Osteoblast (primary cell): ENCODE measurements at places on chromosomes 2 and 18.

DNA sequence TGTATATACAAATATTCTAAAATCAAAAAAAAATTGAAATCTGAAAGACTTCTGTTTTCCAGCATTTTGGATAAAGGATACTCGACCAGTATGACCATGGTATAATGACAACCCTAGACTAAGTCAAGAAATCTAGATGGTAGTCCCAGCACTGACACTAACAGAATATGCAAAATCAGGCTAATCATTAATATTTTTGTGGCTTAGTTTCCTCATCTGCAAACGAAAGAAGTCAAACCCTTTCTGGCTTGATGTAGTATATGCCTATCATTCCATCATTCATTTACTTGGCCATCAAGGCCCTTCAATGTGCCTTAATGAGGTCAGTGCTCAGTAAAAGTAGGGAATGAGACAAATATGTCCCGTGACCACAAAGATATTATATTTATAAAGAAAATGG, 83.5 kb downstream of the NCKAP5 start:
- DNase-seq, result no peak

GRCh38 chr2:105934467-105934866, 189.8 kb downstream of the NCK2 start:
- DNase-seq, result no peak

- DNase-seq, result no peak
These were observed 54.0 kb upstream of the SPP2 start for GRCh38 chr2:233996461-233996860.

GRCh38 chr2:217058791-217059755, 199.2 kb upstream of the TNP1 start:
- DNase-seq, result no peak

- no peak for DNase-seq
These were observed 414.5 kb upstream of the GYPC start for GRCh38 chr2:126241411-126241810.

DNA sequence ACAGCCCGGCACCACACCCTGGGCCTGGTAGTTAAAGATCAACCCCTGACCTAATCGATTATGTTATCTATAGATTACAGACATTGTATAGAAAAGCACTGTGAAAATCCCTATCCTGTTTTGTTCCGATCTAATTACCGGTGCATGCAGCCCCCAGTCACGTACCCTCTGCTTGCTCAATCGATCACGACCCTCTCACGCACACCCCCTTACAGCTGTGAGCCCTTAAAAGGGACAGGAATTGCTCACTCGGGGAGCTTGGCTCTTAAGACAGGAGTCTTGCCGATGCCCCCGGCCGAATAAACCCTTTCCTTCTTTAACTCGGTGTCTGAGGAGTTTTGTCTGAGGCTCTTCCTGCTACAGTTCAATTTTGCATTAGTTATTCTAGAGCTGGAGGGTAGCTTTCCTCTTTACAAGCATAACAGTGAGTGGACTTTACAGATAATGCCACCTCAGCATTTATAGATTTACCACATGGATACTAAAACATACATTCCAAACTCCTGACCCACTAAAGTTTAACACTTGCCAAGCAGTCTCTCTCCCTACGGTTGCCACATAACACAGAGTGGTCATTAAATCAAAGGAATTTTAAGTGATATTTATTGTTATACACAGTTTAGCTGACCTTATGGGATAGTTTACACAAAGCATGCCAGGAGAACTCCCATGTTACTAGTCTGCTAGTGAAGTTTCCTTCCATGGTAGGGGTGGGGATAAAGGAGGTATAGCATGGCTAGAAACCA, 101.0 kb downstream of the EVA1A start:
- DNase-seq, result peak; percentile 36

- DNase-seq, result no peak
These were observed 1.8 kb upstream of the IAH1 start for GRCh38 chr2:9472511-9472910.

- DNase-seq, result no peak
These were observed 64.5 kb downstream of the ANKRD44 start for GRCh38 chr2:197245829-197246804.

DNA sequence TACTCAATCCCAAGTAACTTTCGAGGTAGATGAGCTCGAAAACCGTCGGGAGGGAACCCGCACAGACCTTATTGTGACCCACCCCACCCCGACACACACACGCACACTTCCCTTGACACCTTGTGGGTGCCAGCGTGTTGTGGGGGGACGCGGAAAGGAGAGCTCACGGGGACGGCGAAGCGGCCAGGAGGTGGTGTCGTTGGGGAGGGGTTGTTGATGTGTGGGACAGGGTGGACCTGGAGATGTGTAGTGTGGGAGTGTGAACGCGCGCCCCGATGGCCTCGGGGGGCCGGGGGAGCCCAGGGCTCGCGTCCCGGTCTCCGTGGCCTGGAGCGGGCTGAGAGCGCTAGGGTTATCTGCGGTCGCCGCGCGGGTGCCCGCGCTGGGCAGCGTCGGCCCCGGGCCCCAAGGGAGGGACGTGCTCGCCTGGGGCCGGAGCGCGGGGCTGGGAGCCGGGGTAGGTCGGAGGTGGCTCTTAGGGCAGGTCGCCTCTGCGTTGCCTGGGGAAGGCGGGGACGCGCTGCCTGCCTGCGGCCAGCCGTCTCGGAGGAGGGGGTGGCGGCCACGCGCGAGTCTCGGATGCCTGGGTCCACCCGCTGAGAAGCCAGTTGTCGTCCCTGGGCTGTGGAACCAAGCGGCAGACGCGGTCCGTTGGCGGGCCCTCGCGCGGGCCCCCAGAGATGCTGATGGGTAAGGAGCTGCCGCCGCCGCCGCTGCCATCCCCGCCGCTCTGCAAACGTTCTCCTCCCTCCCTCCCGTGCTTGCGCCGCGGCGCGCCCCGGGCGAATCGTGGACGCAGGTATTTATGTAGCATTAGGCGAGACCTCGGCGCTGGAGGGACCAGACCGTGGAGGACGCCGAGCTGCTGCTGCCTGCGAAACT, 1.6 kb downstream of the KLHL29 start:
- DNase-seq, result peak; percentile 95

DNA sequence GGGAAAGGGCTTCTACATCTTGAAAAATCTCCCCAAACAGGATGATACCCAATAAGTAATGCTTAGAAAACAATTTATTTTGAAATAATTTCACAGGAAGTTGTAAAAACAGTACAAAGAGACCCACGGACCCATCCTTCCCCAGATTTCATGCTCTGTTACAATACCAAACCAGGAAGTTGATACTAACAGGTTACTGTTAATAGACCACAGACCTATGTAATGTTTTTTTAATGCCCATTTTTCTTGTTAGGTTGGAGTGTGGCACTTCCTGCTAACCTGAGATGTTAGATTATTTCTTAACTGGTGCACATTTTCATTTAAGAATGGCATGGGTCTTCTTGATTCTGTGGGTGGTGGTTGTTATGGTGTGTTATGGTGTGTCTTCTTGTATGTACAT, 21.4 kb upstream of the MGAT5 start:
- DNase-seq, result no peak

GRCh38 chr2:128169933-128170709, 79.1 kb downstream of the UGGT1 start:
- DNase-seq, result no peak

DNA sequence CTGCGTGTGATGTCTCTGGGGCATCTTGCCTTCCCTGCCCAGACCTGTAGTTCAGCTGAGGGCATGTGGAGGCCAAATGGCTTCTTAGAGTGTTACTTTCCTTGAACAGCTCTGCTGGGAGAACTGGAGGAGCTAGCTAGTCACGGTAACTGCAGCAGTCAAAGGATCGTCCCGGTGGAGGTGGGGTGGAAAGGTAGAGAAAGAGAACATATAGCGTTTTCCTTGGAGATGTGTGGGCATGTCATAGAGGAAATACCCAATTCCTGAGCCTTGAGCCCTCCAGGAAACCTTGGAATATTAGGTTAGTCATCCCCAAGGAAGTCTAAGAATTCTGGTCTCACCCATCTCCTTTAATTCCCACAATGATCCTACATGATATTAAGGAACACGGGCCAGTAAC, 33.5 kb upstream of the IL37 start:
- no peak for DNase-seq

DNA sequence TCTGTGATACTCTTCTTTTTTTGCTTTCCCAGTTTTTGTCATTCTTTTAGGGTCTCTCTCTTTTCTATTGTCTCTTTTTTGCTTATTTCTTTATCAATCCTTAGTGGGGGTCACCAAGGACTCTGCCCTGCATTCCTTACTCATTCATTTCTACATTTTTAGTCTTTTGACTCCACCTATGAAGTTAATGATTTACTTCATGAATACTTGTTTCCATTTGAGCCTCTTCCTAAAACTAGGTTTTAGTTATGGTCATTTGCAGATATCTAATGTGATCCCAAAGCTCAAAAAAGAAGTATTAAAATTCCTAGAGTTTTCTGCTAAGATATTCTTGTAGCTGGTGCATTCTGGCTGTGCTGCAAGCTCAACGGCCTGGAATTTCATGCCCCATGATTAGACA, 149.3 kb upstream of the AQP4 start:
- no peak for DNase-seq

DNA sequence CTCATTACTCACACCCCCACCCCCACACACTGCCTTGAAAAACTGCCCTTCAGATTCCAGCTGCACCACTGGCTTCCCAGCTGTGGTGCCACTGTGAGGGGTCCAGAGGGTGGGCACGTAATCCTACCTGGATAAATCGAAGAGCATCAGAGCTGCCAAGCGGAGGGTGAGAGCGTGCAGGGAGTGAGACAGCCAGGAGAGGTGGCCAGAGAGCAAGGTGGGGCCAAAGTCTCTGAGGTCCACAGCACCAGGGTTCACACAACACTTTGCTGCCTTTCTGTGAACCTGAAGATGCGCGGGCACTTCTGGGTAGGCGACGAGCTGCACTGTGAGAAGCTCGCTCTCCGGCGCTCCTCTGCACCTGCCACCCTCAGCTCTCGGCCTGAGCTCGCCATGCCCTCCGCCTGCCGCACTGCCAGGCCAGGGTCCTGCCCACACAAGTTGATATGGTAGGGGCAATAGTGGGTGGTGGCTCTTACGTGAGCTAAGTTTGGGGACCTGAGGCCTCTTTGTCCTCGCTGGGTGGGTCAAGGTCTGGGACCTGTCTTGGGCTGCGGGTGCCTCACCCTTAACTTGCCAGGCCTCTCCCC, 83.9 kb downstream of the MARCO start:
- no peak for DNase-seq

- DNase-seq, result no peak
These were observed 9.7 kb upstream of the STRN start for GRCh38 chr2:36976065-36976464.

DNA sequence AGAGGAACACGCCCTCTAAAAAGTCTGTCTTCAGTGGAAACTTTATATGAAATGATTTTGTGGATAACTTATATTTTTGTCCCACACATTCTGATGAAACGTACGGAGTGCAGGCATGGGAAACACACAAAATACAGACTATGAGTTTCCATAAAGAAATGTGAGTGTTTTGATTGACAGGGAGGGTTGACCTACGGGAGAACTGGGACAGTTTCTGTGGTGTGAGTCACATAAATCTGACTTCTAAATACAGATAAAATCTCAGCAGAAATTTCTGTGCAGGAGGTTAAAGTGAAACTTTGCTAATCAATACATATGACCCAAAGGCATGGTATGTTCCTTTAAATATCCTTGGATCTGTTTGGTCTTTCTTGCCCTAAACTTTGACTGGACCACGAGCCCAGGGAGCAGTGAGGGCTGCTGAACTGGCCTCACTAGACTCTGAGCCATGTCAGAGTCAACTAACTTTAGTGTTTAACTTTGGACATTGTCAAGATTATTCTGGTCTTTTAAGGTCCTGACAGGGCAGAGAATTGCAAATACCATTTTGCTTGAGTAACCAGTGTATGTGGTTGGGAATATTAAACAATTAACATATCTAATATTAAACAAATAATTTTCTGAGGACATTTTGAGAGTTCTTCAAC, 206.9 kb upstream of the LYPD1 start:
- DNase-seq, result no peak

DNA sequence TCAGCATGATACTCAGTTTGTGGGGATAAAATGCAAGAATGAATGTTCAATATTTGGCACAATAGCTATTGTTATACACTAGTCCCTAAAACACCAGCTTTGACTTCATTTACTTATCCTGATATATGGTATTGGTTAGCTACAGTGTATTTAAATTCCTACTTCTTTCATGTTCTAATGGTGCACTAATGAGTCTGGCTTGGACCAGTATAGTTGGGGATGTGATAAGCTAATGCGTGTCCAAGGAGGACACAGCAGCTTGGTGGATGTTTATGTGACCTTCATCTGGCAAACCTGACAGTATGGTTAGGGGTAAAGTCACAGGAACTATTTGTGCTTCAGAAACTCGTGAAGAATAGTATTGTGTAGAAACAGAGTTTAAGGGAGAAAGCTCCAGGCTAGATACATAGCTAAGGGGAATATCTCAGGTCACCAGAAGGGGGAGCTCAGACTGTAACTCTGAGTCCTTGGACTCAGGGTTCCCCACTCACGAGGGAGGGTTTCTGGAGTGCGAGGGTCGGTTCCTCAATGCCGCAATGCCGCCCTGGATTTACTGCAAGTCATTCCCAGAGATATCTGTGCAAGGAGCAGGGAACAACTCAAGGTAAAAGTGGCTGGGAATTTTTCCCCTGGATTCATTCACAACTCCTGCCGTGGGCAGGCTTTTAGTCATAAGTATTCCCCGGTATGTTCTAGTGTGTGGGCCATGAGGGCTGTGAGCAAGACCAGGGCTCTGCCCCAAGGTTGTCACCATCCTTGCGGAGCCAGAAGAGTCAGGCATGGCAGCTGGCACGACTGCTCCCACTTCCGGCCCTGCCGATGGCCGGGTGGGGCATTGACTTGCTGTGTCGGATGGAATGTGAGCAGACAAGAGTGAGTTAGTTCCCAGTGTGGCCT, 14.5 kb downstream of the IL1R2 start:
- peak; percentile 87 for DNase-seq

GRCh38 chr2:101718993-101719571, 21.6 kb downstream of the MAP4K4 start:
- peak; percentile 68 for DNase-seq

GRCh38 chr2:24509840-24510239, 18.8 kb downstream of the NCOA1 start:
- DNase-seq, result no peak

DNA sequence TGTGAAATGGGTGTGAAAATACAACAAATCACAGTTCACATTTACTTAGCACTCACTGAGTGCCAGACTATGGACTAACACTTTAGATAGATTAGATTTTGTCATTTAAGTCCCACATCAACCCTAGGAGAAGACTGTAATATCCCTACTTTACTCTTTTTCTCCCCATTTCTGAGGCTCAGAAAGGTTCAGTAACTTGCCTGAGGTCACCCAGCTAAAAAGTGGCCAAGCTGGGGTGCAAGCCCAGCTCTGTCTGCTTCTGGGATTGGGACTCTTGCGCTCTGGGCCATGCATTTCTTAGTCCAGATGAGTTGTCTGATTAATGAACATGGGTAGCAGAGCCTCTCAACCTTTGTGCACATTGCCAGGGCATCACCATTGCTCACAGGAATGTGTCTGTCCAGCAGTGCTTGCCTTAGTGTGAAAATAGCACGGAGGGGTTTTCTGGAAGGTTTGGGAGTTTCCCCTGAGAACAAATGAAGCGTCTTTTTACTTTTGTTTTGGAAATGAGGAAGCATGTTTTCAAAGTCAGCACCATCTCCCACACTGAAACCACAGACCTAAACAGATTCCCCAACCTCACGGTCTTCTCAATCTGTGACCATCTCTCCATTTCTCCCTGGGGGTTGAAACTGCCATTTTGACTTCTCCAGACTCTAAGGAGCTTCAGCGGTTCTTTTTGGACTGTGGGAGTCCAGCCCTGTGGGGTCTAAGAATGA, 31.9 kb downstream of the NRP2 start:
- DNase-seq, result no peak

- DNase-seq, result no peak
These were observed 797 bp downstream of the TTC32 start for GRCh38 chr2:19900931-19901441.

- no peak for DNase-seq
These were observed 136.2 kb downstream of the WDSUB1 start for GRCh38 chr2:159150280-159150746.
